ENCODE measurements at places on chromosomes 12 and 14.

DNA sequence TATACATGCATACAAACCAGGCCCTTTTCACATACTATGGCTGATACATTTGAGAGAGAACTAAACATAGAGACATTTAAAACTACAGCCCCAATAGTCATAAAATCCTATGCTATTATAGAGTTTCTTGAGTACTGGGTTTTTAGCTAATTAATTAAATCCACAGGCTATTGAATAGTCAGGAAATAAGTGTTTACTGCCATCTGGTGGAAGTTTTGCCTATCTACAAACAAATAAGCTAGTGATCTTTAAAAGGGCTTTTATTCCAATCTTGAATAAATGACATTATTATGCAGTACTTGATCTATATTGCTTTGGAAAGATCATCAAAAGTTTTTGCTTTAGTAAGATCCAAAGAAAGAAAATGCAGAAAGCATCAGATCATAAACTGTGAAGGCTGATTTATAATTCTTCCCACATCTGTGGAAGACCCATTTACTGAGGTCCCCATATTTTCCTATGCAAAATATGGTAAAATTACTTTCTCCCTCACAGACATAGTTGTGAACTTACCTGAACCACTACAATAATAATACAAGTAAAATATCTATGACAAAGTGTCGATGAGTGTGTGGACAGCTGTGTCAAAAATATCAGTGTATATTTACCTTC, 131.3 kb downstream of the ITPR2 start:
- no peak for DNase-seq

- DNase-seq = no peak
Measured at GRCh38 chr12:43453761-43454160, 98.2 kb downstream of the ADAMTS20 start.

DNA sequence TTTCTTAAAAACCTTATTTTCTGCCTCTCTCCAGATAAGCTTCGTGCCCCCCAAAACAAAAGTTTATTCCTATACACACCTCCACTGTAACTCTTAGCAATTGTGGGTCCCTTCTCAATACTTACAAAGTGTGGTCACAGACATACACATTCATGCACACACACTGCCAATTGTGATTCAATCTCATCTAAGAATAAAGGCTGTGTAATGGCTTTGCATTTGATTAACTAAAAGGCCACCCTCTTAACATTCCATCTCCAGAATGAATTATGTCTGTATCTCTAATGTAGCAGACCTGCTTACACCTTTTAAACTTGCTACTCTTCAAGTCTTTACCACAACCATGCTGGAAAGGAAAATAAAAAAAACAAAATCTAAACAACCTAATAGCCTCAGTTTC, 49.5 kb downstream of the MYF5 start:
- no peak for DNase-seq

DNA sequence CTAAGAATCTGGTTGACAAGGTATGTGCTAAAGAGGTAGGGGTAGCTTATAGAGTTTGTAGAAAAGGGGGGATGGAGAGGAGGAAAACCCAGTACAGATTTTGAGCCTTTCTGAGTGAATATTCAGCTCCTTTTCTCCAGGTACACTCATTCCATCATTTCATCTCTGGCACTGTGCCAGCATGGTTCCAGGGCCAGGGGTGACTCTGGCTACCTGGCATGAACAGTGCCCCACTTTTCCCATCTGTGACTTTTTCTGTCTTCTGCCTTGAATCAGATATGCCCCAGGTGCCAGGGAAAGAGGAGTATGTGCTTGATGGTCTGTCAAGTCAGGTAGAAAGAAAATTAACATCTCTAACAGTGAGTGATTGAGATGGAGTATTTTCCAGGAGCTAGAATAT, 175.7 kb downstream of the CACNA1C start:
- DNase-seq = no peak

- DNase-seq = no peak
Measured at GRCh38 chr14:79783041-79783440, 428.3 kb downstream of the DIO2 start.

DNA sequence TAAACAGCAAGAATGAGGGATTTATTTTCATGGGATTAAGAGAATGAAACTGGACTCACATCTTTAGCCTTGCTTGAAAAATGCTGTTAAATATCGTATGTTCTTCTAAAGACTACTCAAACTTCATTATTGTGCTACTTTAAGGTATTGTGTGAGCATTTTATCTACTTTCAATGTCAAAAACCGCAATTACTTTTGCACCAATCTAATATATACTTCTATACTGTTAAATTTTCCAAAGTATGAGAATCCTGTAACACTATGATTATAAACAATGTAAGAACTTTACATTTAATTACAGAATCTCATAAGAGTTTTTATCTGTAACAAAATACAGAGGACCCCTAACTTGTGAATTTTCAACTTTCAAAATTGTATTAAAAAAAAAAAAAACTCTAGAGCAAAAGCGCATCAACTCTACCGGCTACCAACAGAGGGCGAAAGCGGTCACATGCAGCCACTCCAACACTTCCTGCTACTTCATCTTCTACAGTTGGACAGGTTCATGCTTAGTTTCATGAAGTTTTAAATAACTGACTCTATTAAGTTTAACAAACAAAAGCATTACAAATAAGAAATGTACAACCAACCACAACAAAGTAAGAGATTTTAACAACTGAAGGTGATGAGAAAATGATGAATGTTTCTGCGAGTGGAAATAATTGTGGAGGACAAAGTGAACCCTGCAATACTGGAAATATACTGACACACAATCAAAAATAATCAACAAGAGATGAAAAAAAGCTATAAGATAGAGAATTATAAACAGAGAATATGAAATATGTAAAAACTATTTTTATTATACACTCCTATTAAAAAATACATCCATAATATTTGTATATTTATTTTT, 210.9 kb downstream of the MED13L start:
- DNase-seq = no peak

DNA sequence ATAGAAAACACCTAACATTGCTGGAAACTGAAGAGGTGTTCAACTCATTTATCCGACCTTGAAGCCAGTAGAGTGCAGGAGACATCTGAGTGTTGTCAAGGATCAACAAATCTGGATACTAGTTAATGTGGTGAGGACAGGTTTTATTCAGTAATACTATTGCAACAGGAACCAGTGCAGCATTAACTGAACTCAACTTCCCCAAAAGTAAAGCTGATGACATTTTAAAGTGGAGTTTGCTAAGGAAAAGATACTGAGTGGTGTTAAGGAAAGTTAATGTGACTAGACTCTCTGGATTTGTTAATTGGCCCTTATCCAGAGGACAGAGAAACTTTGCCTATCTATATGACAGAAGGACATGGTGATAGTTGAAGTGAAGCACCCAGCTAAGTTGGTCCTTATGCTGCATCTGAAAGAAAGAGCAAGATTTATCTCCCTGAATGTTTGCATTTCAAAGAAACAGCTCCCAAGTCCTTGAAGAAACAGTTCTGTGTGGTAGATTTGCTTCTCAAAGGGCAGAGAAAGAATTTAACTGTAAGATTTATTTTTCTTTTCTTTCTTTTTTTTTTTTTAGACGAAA, 1.2 kb upstream of the CLEC7A start:
- DNase-seq = no peak

DNA sequence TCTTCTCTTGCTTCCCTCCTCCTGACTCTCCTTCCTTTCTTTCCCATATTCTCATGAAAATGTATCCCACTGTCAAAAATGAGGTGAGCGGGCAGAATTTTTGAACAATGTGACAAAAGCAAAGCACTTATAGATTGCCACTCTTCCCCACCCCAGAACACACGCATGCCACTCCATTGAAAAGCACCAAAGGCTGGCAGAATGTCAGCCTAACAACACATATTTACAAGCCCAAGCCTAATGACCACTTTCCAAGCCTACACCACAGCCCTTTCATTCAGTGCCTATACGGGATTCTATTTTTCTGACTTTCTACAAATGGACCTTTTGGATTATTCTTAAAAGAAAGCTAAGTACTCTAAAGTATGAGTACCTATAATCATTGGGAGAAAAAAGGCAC, 62.9 kb upstream of the METAP2 start:
- DNase-seq = no peak

DNA sequence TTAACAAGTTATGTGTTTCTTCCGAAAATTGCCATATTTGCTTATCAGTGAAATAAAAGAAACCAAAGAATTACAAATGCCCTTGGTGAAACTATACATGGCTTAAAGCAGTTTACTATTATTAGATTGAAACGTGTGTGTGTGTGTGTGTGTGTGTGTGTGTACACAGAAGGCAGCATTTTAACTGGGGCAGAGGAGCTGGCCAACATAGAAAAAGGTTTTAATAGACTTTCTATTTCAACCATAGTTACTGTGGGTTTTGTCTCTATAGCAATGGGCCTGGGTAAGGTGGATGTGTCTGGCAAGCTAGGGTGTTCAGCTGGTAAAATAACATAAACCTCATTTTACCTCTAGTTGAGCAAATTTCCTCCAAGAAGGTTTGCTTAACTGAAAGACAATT, 6.5 kb downstream of the PRICKLE1 start:
- no peak for DNase-seq

DNA sequence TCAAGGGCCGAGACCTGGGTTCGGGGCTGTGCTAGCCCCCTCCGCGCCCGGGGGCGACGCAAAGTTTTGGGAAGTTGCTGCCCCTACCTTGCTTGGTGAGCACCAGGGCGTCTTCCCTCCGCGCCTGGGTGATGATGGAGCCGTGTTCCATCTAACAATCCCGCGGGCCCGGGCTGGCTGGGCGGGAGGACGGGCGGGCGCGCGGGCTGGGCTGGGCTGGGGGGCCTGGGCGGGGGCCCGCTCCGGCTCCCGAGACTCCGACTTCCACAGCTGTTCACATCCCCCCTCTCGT, 298 bp downstream of the CTDSP2 start:
- DNase-seq = no peak

DNA sequence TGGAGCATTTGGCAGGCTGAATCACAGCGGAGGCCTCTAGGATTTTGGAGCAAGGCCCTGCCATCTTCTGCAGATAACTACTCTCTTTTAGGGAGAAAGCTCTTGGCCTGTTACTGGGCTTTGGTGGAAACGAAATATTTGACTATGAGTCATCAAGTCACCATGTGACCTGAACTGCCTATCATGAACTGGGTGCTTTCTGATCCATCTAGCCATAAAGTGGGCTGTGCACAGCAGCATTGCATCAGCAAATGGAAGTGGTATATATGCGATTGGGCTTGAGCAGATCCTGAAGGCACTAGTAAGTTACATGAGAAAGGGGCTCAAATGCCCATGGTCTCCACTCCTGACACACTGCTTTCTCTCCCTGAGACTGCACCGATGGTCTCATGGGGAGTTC, 21.1 kb downstream of the GYS2 start:
- DNase-seq = no peak

GRCh38 chr14:105005929-105006830, 14.7 kb downstream of the CDCA4 start:
- no peak for DNase-seq

DNA sequence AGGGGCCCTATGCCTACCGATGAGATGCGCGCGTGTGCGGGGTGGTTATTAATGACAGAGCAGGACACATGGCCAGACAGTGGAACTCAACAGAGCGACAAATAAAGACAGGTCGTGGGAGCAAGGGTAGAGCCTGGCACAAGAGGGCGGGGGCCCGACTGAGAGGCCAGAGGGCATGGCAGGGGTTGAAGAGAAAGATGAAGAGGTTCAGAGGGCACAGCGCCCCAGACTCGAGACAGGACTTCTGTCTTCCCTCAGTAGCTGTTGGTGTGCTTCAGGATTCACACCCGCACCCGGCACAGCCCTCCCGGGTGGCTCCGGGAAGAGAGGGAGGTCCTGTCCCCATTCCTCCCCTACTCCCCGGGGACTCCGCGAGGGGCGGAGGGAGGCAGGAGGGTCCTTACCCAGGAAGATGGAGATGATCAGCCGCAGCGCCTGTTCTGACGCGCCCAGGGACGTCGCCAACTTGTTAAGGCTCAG, 366 bp downstream of the LPCAT3 start:
- DNase-seq = peak; percentile 49

DNA sequence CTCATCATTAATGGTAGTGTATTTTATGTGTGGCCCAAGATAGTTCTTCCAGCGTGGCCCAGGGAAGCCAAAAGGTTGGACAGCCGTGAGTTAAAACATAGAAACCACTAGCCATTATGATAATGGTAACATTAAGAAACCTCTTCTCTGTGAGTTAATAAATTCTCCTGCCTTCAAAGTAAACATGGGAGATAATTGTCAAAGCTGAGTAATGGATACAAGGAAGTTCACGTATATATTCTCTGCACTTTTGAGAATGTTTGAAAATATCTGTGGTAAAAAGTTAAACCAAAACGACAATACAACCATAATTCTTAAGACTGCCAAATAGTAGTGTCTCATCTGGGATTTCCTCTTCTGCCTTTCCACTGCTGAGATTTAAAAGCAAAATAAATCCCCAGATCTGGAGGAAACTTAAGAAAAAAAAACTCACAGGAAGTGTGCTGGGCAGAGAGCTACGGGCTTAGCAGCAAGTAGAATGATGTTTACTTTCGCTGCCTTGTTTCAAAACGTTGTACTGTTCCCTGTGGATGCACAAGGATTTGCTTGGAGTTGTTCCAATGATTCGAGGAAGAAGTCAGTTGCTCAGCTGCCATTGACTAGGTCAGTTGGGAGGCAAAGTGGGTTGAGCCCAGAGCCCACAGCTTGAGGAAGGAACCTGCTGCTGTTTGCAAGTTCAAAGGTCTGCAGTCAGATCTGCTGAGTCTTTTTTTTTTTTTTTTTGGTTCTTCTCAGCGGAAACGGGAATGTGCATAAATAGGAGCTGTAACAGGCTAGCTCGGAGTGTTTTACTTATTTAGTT, 1.7 kb downstream of the TPCN1 start:
- peak; percentile 41 for DNase-seq

DNA sequence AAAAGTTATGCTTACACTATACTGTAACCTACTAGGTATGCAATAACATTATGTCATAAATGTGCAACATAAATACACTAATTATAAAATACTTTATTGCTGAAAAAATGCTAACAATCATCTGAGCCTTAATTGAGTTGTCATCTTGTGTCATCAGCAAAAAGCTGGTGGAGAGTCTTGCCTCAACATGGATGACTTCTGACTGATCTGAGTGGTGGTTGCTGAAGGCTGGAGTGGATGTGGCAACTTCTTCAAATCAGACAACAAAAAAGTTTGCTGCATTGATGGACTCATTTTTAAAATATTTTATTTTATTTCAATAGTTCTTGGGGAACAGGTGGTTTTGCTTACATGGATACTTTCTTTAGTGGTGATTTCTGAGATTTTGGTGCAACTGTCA, 93.9 kb upstream of the AMN1 start:
- no peak for DNase-seq

Measured in NCI-H510A (cell line).